Colonic mucosa (tissue), 4 donors: ENCODE measurements at places on chromosomes 2 and 18. TPM values are rescaled to one million over a fixed set of nuclear protein-coding genes. Genes with fewer than 3 reads are reported as not detected.

Gene EGR4
- not detected for total RNA-seq

Gene IL36G
- 0.40 TPM for total RNA-seq

Gene PROKR1
- 0.08 TPM for total RNA-seq

Gene PTMA
- 1,836 TPM for total RNA-seq

Gene PJVK
- total RNA-seq: 1.8 TPM

Gene VWC2L
- total RNA-seq: not detected

Gene HNMT
- 62.2 TPM for total RNA-seq

Gene SCN2A
- total RNA-seq: 0.05 TPM

Gene ALK
- 0.19 TPM for total RNA-seq

Gene MPP4
- total RNA-seq: not detected

Gene SPP2
- not detected for total RNA-seq

Gene NEB
- 1.0 TPM for total RNA-seq

Gene ATP8B1
- 263 TPM for total RNA-seq

Gene MYO5B
- total RNA-seq: 106 TPM

Gene CCDC85A
- total RNA-seq: 0.40 TPM

Gene ATP6V1B1
- not detected for total RNA-seq

Gene RSAD2
- total RNA-seq: 0.72 TPM

Gene FBLN7
- total RNA-seq: 0.66 TPM

Gene ESPNL
- 0.08 TPM for total RNA-seq

Gene LRPPRC
- total RNA-seq: 131 TPM

Gene TXNDC2
- total RNA-seq: not detected

Gene ANO7
- total RNA-seq: 55.0 TPM

Gene ACMSD
- total RNA-seq: not detected

Gene CASP10
- total RNA-seq: 52.3 TPM

Gene AGAP1
- total RNA-seq: 62.9 TPM

Gene ITGA4
- total RNA-seq: 4.1 TPM

Gene FER1L5
- not detected for total RNA-seq

Gene PASK
- total RNA-seq: 39.2 TPM

Gene SPAG16
- total RNA-seq: 25.5 TPM

Gene TTC39C
- total RNA-seq: 8.8 TPM

Gene CROCC2
- total RNA-seq: not detected

Gene CLHC1
- 8.1 TPM for total RNA-seq

Gene SCG2
- 4.1 TPM for total RNA-seq

Gene RRM2
- 54.3 TPM for total RNA-seq

Gene PID1
- 30.2 TPM for total RNA-seq

Gene STEAP3
- total RNA-seq: 26.6 TPM

Gene PLGLB2
- total RNA-seq: 1.1 TPM

Gene CLEC4F
- not detected for total RNA-seq

Gene SOX11
- not detected for total RNA-seq

Gene MAP4K4
- total RNA-seq: 30.7 TPM

Gene AQP12B
- total RNA-seq: 9.6 TPM

Gene MEP1B
- total RNA-seq: 1.8 TPM

Gene COX7A2L
- 128 TPM for total RNA-seq

Gene SCN3A
- 0.40 TPM for total RNA-seq

Gene GAREM2
- 3.9 TPM for total RNA-seq

Gene NLRC4
- total RNA-seq: 0.22 TPM

Gene CCDC68
- 46.8 TPM for total RNA-seq

Gene RNF138
- 48.3 TPM for total RNA-seq

Gene FAM237A
- total RNA-seq: not detected

Gene CELF4
- total RNA-seq: 1.4 TPM

Gene SERPINB7
- total RNA-seq: not detected

Gene RANBP2
- total RNA-seq: 62.1 TPM

Gene RAB6C
- total RNA-seq: not detected

Gene TUBA3E
- total RNA-seq: not detected

Gene UXS1
- total RNA-seq: 34.4 TPM

Gene NBEAL1
- total RNA-seq: 72.7 TPM

Gene TLX2
- 0.12 TPM for total RNA-seq

Gene MC2R
- total RNA-seq: not detected

Gene TACR1
- total RNA-seq: 0.37 TPM
